ENCODE measurements at places on chromosomes 5 and 9. TPM values are rescaled to one million over a fixed set of nuclear protein-coding genes. Genes with fewer than 3 reads are reported as not detected.

DNA sequence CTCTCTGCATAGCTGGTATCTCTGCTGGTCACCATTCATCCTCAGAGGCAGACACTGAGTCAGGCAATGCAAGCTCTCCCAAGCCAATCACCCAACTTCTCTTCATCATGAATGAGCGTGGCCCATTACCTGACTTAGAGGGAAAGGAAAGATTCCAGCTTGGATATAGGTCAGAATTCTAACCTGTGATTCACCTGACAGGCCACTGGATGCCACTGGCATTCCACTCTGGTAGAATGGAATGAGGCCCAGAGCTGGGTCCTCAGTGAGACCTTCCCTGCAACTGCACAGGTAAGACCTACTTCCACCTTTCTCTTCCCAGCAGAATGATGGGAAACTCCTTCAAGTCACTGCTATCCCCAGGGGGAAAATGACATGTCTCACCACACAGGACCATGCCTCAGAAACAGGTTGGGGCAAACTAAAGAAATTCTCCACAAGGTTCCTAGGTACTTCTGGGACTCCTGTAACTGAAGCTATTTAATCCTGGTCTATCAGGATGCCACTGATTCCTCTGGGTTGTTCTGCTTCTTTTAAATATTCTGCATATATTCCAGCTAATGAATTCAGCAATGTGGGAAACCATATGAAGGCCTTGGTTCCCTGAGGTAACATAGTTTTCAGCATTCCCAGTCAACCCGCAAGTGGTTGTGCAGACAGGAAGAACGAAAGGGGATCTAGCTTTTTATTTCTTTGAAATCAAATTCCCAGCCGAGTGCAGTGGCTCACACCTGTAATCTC lies 62.0 kb downstream of the SUSD1 start:
- no peak for DNase-seq

CAST gene
- 109 TPM for total RNA-seq

LCN1 gene
- not detected for total RNA-seq

LCN9 gene
- total RNA-seq = not detected
